ENCODE measurements at places on chromosomes 6 and 20. TPM values are rescaled to one million over a fixed set of nuclear protein-coding genes. Genes with fewer than 3 reads are reported as not detected.
A peak's percentile ranks its signal among the peaks of the same experiment; 100 is the strongest.

- H3K27ac ChIP-seq = no peak overlapping the region
- H3K27me3 ChIP-seq = peaks cover 11% of the 10 kb centered on the region
- no peaks in the 10 kb centered on the region for H3K36me3 ChIP-seq
- no peak for DNase-seq
- H3K4me3 ChIP-seq = no peak overlapping the region
- no peaks in the 10 kb centered on the region for H3K4me1 ChIP-seq
Measured at GRCh38 chr20:59774921-59775686, 158.3 kb downstream of the SYCP2 start.

DNA sequence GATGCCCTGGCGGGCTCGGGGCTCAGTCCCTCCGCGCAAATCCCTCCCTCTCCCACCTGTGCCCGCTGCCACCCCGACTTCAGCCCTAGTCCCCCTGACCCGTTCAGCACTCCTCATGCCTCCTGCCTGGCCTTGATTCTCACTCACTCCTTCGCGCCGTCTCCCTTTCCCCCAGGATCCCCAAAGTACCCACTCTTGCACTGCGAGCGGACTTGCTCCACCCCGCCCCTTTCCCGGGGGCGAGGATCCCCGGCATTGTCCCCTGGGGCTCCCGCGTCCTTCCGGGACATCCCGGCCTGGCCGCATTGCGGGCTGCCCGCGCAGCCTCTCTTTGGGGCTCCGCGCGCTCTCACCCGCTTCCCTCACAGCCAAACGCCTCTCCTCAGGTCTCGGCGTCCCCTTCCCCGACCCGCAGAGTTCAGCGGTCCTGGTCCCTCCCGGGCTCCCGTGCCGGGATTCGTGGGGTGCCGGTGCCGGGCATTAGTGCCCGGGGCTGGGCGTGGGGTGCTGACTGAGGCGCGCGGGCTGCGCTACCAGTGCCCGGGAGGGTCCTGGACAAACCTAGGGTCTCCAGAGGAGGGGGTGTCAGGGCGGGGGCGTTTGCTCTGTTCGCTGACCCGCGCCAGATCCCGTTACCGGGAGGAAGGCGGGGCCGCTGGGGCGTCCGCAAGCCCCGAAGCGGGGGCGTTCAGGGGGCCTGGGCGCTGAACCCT, 45.5 kb upstream of the SUPT3H start:
- peaks cover 49% of the 10 kb centered on the region for H3K4me1 ChIP-seq
- no peak for DNase-seq
- peak overlapping the region; percentile 86 for H3K27ac ChIP-seq
- H3K27me3 ChIP-seq = no peaks in the 10 kb centered on the region
- H3K4me3 ChIP-seq = peak overlapping the region; percentile 94

GRCh38 chr6:11460001-11460668, 77.4 kb upstream of the TMEM170B start:
- H3K27ac ChIP-seq = no peak overlapping the region
- H3K4me1 ChIP-seq = peaks cover 8% of the 10 kb centered on the region
- H3K4me3 ChIP-seq = no peak overlapping the region
- no peak for DNase-seq
- H3K27me3 ChIP-seq = no peaks in the 10 kb centered on the region
- no peaks in the 10 kb centered on the region for H3K36me3 ChIP-seq

The BPIFB1 gene
- not detected for total RNA-seq

The TUBB gene
- 187 TPM for total RNA-seq

The PLEKHG1 gene
- 4.5 TPM for total RNA-seq

The SIRPA gene
- 0.82 TPM for total RNA-seq

The GPR6 gene
- not detected for total RNA-seq

DNA sequence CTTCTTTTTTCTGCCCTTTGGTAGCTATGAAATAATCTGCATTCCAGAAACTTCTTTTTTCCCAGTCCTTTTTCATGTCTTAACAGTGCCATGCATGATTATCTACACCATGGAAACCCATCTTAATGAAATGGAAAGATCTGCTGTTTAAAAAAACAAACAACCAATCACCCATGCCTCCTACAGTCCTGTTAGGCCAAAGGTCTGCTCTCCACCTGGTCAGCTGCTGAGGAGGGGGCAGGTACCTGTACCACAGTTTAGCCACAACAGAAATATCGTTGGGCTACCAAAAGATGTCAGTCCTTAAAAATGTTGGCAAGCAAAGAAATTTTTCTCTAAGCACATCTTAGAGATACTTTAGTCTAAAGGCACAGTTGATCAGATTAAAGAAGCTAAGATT, 112.6 kb downstream of the SLC16A10 start:
- peak overlapping the region; percentile 55 for H3K4me3 ChIP-seq
- peaks cover 6% of the 10 kb centered on the region for H3K36me3 ChIP-seq
- H3K4me1 ChIP-seq = peaks cover 22% of the 10 kb centered on the region
- peak overlapping the region; percentile 85 for H3K27ac ChIP-seq
- no peak for DNase-seq

DNA sequence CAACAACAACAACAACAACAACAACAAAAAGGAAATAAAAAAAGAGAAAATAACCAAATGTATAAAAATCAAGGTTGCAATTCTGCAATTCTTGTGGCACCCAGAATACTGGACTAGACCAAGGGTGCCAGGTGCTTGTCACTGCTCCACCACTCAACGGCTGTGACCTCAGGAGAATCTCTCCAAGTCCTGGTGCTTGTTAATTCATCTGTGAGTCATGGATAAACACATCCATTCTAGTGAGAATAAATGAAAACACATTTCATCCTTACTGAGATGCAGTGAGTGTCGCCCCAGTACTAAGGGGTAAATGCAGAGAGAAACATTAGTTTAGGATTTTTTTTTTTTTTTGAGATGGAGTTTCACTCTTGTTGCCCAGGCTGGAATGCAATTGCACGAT, 32.0 kb downstream of the HLA-C start:
- H3K4me1 ChIP-seq = no peaks in the 10 kb centered on the region
- no peak overlapping the region for H3K4me3 ChIP-seq
- DNase-seq = no peak
- no peaks in the 10 kb centered on the region for H3K27me3 ChIP-seq
- no peaks in the 10 kb centered on the region for H3K36me3 ChIP-seq

DNA sequence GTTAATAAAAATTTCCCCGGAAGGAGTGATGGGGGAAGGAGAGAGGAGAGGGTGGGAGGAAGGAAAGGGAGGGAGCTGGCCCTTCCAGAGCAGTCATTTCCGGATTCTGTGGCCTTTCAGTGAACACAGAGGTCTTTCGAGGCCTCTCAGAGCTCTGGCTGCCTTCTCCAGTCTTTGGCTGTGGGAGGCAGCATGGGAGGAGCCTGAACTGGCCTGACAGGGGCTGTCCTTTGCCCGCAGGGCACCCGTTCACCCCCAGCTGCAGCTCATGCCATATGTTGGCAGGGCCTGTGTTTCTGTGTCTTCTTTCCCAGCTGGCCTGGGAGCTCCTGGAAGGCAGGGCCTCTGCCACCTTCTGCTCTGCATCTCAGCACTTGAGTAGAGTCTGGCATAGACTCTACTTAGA, 95.5 kb downstream of the PPP1R14C start:
- no peaks in the 10 kb centered on the region for H3K36me3 ChIP-seq
- no peaks in the 10 kb centered on the region for H3K4me1 ChIP-seq
- no peaks in the 10 kb centered on the region for H3K27me3 ChIP-seq
- no peak for DNase-seq
- no peak overlapping the region for H3K4me3 ChIP-seq

The ZNFX1 gene
- 56.4 TPM for total RNA-seq

The SUMO4 gene
- total RNA-seq = 6.0 TPM

DNA sequence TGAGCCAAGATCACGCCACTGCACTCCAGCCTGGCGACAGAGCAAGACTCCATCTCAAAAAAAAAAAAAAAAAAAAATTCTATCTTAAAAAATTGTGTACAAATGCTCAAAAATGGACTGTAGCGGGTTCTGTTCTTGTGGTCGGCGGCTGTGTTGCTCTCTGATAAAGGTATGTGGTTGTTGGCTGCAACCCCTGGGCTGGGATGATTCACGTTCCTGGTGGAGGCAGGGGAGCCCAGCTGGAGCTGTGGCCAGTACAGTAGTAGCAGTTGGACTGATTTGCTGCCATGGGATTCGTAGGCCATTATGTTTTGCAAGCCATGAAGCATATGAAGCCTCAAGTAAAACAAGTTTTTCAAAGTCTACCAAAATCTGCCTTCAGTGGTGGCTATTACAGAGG, 22.3 kb downstream of the MDN1 start:
- no peak overlapping the region for H3K27ac ChIP-seq
- H3K4me1 ChIP-seq = peaks cover 29% of the 10 kb centered on the region
- peaks cover 4% of the 10 kb centered on the region for H3K36me3 ChIP-seq
- H3K4me3 ChIP-seq = no peak overlapping the region

GRCh38 chr6:131383421-131384411, 189.3 kb upstream of the ARG1 start:
- peaks cover 16% of the 10 kb centered on the region for H3K4me1 ChIP-seq
- no peak overlapping the region for H3K4me3 ChIP-seq
- no peak for DNase-seq

The PPIL6 gene
- 1.3 TPM for total RNA-seq

DNA sequence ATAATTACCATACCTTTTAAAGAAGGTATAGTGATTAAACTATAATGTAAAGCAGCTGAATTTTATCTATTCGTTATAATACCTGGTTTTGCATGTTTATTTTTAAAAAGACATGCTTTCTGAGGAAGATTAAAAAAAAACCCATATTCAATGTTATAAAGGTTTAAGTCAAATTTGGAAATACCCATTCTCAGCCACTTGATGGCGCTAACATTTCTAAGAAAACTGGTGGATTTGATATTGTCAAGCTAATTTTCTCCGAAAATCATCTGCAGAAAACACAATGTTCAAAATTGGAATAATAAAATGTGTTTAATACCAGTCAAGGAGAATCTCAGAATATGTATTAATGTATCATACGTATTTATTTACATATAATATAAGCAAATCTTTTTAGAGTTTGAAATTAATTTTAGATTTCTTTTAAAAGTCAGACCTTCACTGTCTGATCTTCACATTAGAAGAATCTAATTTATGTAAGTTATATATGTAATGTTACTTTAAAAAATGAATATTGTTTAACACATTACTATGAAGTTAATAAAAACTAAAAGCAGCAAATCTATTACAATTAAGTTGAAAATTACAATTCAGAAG, 35.0 kb downstream of the SHPRH start:
- no peak for DNase-seq
- H3K36me3 ChIP-seq = peaks cover 23% of the 10 kb centered on the region
- no peak overlapping the region for H3K4me3 ChIP-seq
- H3K27ac ChIP-seq = no peak overlapping the region

DNA sequence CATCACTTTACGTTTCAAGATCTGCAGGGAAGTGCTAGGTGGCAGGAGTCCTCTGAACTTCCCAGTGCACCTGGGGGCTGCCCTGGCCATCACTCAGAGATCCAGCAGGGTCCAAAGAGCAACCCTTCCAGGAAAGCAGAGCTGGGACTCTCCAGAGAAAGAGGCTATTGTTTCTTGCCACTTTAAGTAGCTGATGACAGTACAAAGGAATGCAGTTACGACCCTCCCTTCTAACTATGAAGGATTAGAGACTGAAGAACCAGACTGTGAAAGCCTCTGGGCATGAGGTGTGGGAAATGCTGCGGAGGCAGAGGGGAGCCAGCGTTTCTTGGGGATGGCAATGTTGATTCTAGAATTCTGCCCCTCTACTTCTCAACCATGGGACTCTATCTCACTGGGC, 189.1 kb upstream of the SUPT3H start:
- no peaks in the 10 kb centered on the region for H3K36me3 ChIP-seq
- no peak for DNase-seq
- no peaks in the 10 kb centered on the region for H3K27me3 ChIP-seq
- H3K4me1 ChIP-seq = peaks cover 5% of the 10 kb centered on the region
- H3K27ac ChIP-seq = no peak overlapping the region

The VSX1 gene
- not detected for total RNA-seq

DNA sequence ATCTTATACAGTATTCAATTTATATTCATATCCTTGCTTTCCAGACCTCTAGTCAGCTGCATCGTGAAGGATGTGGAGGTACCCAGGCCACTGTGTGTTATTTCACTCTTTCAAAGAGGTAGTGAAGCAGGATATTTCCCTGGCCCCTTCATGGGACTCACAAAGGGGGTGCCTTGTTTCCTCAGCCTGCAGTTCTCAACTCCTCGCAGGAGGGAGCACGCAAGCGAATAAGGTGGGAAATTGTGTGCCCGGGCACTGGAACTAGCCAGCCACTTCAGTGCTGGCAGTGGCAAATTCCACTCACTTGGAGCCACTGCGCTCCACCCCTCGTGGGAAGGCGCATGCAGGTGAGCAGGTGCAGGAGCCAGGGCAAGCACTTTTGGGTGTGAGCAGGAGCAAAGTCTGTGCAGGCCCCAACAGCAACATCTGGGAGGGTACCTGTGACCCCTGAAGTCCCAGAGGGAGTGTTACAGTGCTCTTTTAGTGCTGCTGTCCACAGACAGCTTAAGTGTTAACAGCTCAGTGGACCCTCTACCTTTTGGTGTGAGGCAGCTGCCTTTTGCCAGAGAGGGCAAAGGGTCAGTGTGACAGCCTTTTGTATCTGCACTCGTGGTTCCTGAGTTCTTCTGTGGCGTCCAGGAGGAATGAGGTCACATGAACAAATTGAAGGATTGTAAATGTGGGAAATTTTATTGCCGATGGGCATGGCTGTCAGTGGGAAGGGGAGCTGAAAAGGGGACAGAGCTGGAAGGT, 49.4 kb upstream of the FAM135A start:
- H3K27ac ChIP-seq = no peak overlapping the region
- no peak for DNase-seq
- H3K36me3 ChIP-seq = no peaks in the 10 kb centered on the region
- H3K4me1 ChIP-seq = no peaks in the 10 kb centered on the region

The TNNC2 gene
- 0.58 TPM for total RNA-seq

The PTK7 gene
- total RNA-seq = 19.4 TPM

DNA sequence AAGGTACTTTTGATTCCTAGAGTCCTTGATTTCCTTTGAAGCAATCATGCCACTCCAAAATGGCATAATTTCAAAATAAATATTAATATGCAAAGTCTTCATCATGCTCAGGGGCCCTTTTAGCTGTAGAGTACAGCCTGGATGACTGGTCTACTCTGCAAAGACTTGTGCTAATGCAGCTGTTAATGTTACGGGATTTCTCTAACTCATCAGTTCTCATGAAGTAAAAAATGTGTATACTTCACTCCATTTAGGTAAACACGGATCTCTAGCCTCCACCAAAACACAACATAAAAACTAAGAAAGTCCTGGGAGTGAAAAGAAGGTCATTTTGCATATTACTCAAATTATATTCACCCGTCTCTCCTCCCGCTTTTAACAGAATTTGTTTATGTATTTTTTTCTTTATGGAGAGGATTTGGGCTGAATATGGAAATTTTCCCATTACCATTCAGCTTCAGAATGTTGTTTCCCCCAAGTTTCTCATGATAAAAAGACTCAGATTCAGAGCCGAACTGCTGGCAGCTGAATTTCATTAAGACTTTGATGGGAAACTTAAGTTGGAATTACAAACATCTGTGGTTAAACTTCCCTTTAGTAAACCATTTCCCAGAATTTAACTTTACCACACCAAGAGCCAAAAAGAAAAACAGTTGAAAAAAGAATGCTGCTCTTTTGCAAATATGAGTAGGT, 8.7 kb downstream of the LAMA4 start:
- H3K36me3 ChIP-seq = no peaks in the 10 kb centered on the region
- DNase-seq = no peak
- peaks cover 5% of the 10 kb centered on the region for H3K27me3 ChIP-seq
- H3K4me1 ChIP-seq = peaks cover 14% of the 10 kb centered on the region
- H3K27ac ChIP-seq = no peak overlapping the region
- no peak overlapping the region for H3K4me3 ChIP-seq
